HepG2 (cell line): ENCODE measurements at places on chromosomes 3 and 15.

- DNase-seq = no peak
Measured at GRCh38 chr3:190676481-190676880, 162.6 kb downstream of the IL1RAP start.

- DNase-seq = no peak
Measured at GRCh38 chr3:9390265-9390888, 7.0 kb upstream of the SETD5 start.

GRCh38 chr3:74561881-74562280, 52.6 kb downstream of the CNTN3 start:
- no peak for DNase-seq

- no peak for DNase-seq
Measured at GRCh38 chr3:31142543-31142942, 248.1 kb upstream of the GADL1 start.

DNA sequence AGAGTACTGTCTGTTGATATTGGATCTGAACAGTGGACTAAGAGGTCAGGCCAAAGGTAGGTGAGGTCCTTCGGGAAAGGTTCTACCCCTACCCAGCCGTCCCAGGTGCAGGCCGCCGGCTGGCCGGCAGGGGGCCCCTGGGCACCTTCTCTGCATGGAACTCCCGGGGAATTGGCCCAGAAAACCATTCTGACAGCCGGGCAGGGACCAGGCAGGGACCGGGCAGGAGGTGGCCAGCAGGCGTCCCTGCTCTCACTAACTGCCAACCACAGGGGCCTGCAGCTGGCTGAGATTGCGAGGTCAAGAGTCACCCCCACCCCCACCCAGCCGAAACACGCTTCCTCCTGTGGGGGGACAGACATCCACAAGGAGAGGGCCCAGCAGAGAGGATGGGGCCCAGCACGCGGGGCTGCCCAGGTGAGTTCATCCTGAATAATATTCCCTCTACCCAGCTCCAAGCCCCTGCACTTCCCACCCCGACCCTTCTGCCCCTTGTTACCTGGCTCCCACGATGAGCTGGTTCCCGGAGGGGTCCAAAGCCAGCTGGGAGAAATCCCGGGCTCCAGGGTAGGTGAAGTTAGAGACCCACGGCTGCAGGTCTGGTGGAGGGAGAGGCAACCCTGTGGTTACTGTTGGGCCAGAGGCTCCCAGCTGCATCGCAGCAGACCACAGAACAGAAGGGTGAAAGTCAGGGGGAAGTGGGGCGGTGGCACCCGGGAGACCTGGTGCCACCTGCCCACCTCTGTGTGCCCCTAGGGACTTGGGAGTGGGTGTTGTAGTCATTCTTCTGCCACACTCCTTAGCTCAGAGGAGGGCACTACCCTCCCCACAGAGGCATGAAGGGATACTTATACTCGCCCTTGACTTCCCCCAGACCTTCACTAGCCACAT, 84.4 kb downstream of the SEMA5B start:
- DNase-seq = peak; percentile 61

- peak; percentile 53 for DNase-seq
Measured at GRCh38 chr3:190385731-190386688, 2.0 kb upstream of the CLDN16 start.

GRCh38 chr3:23055733-23056376, 147.3 kb upstream of the UBE2E2 start:
- no peak for DNase-seq

GRCh38 chr3:171688002-171688401, 122.3 kb downstream of the PLD1 start:
- DNase-seq = no peak

GRCh38 chr3:178669022-178669601, 132.9 kb downstream of the KCNMB2 start:
- DNase-seq = no peak

- DNase-seq = no peak
Measured at GRCh38 chr15:22806156-22806555, 19.7 kb downstream of the NIPA1 start.

DNA sequence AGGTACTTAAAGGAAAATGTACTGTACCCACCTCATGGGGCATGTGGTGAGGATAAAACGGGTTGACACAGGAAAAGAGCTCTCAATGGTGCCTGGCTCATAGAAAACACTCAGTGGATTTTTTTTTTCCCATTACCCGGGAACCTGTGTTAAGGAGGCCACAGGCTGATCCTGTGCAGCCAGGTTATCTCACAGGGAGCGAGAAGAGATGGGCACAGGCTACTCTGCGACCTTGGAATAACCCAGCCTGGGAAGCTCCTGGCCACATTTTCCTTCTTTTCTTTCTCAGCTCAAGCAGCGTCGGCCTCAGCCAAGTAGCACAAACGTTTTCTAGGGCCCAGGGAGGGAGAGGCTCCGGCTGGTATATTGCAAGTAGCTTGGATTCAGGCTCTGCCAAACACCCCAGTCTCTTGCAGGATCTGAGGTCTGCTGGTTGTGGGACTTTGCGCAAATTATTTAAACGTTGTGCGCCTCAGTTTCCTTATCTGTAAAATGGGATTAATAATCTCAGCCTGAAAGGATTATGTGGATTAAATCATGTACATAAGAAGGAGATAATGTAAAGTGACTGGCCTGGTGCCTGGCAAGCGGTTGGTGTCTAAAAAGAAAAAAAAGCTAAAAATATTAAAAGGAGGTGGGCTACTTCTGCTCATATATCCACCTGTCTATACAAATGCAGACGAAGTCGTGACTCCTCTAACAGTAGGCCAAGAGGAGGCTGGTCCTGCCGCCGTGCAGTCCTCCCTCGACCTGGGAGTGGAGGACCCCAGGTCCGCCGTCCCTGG, 2.2 kb downstream of the FURIN start:
- DNase-seq = no peak

- peak; percentile 39 for DNase-seq
Measured at GRCh38 chr3:114758831-114759699, 388.0 kb downstream of the ZBTB20 start.

GRCh38 chr3:171752329-171752728, 58.0 kb downstream of the PLD1 start:
- no peak for DNase-seq

- no peak for DNase-seq
Measured at GRCh38 chr3:150825192-150825915, 62.4 kb upstream of the SIAH2 start.

- no peak for DNase-seq
Measured at GRCh38 chr3:37477711-37478487, 303.5 kb upstream of the LRRFIP2 start.

DNA sequence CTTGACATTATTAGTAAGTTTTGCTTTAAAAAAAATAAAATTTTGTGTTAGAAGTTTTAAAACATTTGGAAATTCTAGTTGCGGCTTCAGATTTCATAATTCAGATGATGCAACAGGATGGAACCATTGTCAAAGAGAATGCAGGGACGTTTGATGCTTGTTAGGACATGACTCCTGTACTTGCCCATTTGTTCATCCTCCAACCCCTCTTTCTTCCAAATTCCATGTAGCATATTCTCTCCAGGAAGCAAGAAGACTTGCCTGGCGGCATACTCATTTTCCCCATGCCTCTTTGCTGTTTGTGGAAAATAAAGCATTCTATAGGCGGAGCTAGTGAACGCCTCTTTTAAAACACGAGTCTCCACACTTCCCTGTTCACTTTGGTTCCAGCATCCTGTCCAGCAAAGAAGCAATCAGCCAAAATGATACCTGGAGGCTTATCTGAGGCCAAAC, at the start of gene CSTA:
TSS of gene CSTA (plus strand) at position 378 of the 453 bp plus-strand sequence. CDS start at position 423, 45 bp downstream.
- DNase-seq = no peak

DNA sequence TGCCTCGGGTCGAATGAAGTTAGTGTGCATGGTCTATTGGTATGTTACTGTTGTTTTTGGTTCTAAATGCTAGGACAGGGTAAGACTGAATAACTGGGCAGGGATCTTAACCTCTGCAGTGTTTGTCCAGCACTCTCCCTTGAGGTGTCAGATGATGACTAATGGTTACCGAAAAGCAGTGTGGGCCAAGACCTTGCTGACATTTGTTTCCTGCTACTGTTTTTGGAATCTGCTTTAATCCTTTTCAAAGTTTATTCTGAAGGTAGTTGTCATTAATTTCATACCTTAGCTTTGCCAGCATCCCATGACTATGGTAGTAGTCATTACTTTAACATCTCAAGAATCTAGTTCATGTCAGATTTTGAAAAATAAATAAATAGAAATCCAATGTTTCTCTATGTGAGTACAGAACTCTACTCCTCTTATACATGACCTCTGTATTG, 117.0 kb downstream of the P3H2 start:
- DNase-seq = no peak

GRCh38 chr3:31777887-31778286, 203.2 kb downstream of the OSBPL10 start:
- DNase-seq = no peak

DNA sequence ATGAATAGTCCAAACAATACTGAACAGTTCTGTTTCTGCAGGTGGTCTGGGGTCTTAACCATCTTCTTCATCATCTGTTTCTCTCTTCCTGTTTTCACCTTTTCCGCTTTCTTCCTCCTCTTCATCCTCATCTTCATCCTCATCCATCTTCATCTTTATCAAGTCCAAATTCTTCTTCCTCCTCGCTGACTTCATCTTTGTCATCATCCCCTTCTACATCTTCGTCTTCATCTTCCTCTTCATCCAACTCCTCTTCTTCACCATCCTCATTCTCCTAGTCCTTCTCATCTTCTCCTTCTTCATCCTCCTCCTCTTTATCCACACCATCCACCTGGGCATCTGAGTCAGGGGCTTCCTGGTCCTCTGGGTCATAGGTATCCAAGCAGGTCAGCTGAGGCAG, 16.5 kb upstream of the CFAP161 start:
- no peak for DNase-seq

- DNase-seq = no peak
Measured at GRCh38 chr3:141413801-141414689, 45.7 kb downstream of the ZBTB38 start.

DNA sequence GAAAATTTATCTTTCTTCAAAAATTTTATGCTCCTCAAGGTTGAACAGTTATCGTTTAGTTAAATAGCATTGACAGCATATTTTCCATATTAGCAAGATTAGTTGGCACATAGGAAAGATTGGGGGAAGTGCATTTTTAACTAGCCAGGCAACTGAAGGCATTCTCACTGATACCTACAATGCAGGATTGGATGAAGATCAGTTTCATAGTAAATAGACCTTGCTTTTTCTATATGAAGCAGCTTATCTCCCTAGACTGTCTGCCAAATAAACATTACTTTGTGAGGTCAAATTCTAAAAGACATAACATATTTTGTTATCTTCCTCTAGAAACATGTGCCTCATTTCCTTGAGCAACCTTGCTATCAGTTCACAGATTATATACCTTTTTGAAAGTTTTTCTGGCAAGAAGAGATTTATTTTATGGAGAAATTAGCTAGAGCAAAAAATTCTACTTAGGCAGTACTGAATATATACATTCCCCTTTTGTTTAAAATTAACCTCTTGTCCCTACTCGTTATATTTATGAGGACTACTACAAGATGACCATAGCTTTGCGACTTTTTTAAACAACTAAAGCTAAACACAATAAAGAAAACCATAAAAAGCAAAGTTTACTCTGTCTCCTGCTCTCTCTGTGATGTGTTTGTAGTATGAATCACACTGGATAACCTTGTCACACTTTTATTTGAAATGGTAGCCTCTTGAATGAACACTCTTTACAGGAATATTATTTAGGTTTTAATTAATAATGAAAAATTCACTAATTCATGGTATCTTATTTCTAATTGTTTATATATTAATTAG, 654.9 kb upstream of the TBL1XR1 start:
- peak; percentile 20 for DNase-seq

GRCh38 chr3:48232734-48233133, 8.2 kb upstream of the ZNF589 start:
- peak; percentile 76 for DNase-seq

- DNase-seq = peak; percentile 41
Measured at GRCh38 chr15:88897456-88898194, 2.3 kb upstream of the HAPLN3 start.

DNA sequence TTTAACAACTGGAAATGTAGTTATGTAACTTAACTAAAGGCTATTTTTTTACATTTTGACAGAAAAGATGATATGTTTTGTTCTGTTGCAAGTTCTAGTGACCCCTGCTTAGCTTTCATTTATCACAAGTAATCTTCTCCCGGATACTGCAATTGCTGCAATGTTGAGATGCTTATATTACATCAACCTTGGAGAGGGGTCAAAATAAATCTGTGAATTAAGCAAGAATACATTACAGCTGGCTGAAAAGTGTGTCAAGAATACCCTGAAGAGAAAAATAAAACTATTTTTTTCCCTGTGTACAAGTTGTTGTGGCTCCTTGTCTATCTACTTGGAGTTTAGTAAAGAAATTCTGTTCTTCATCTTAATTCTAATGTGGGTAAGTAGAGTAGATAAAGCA, 232.1 kb upstream of the GOLIM4 start:
- DNase-seq = no peak

- no peak for DNase-seq
Measured at GRCh38 chr3:58962040-58962651, 87.7 kb downstream of the CFAP20DC start.

- DNase-seq = no peak
Measured at GRCh38 chr3:126858401-126858800, 124.5 kb upstream of the PLXNA1 start.

DNA sequence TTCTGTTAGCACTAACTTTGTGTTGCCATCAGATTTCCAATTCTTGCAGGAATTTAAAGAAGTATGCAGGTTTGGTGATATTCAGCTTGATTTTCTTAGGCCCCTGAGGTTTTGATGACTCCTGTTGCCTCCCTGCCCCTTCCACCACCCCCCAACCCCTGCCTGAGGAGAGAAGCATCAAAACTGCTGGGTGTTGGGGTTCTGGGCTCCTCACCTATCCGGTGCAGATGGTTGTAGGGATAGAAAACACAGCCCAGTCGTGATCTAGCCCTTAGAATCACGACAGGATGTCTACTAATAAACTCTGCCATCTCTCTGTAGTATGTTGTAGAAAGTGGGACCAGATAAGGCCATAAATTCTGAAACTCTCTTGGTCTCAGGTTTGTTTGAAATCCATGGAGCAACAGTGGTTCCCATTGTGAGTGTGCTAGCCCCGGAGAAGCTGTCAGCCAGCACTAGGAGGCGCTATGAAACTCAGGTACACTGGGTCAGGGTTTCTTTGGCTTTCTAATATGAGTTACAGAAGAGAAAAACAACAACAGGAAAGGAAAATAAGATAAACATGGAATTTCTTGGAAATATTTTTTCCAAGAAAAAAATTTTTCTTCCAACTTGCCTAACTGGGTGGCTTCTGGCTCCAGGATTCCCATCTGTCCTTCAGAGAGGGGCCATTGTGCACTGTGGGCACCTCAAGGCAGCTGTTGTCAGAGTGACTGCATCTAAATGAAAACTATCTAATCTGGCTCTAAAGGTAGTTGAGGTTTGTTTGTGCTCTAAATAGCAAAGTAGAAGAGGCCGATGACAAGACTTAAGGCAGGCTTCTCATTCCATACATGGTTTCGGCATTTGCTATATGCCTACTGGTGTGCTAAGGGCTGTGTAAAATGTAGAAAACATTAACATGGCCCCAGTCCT, 8.7 kb downstream of the SRP14 start:
- peak; percentile 50 for DNase-seq

GRCh38 chr3:72082186-72082715, 297.3 kb upstream of the PROK2 start:
- DNase-seq = no peak

- DNase-seq = no peak
Measured at GRCh38 chr15:79987569-79987955, 16.6 kb upstream of the BCL2A1 start.
